A172 (cell line): ENCODE measurements at places on chromosomes 2 and 18.

DNA sequence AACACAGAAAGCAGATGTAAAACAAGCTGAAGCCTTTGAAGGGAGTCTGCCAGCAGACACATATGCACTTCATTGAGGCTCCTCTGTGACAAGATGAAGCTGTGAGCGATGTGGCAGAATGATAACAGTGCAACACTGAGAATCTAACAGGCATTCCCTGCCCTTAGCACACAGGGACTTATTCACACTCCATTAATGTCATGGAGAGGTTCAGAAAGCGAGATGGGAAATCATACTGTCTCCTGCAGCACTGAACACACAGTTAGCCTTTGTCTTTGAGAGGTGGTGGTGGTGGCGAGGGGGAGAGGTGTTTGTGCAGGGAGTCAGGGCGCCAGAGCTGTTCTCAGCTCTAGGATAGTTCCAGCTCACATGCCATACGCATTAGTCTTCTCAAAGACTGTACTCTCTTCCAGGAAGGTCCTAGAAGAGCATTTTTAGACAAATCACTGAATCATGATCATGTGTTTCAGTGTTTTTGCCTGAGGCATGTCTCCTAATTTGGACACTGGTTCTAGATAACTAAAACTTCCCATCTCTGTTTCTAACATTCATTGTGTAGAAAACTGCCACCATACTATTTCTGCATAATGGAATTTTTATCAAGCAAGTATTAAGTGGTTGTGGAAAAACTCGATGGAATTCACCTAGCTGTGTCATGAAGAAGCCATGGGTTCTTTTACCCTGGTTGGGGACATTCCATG, 93.5 kb upstream of the ITGB6 start:
- peak; percentile 69 for DNase-seq

DNA sequence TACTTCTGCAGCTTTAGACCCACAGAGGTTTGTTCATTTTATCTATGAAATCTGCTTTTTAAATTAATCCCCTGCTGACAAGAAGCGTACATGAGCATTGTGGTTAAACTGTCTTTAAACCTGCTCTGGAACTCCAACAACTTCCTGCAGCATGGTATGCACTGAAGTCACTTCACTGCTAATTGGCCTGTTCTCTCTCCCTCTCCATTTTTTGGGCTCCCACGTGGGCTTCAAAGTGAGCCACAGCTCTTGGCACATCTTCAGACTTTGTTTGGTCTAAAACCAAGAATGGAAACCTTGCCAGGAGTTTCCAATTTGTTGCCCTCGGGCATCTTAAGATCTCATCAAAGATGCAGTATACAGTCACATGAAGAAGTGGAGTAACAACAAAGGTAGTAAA, 311.4 kb downstream of the LRRTM1 start:
- DNase-seq: peak; percentile 75

DNA sequence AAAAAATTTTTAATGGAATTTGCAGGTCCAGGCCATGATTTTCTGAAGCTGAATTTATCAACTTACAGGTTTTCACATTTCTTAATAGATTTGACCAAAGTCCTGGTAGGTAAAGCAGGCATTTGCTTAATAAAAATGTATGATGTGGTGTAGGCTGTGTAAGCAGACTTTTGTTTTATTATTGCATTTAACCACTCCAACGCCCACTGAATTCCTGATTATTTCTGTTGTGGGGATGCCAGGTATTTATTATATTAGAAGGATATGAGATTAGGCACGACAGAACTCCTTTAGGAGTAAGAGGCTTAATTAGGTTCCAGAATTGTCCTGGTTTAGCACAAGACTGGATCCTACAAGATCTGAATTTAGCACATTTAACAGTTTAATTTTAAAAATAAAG, 111.1 kb downstream of the ADCYAP1 start:
- DNase-seq: no peak

- peak; percentile 67 for DNase-seq
These were observed 4.9 kb upstream of the PHLPP1 start for GRCh38 chr18:62710417-62710816.
